Right atrium auricular region (tissue), 2 donors: ENCODE measurements at places on chromosomes 5 and 9. TPM values are rescaled to one million over a fixed set of nuclear protein-coding genes. Genes with fewer than 3 reads are reported as not detected.

The IRGM gene
- total RNA-seq, result not detected

The NUP155 gene
- 9.3 TPM for total RNA-seq

The HMGCS1 gene
- total RNA-seq, result 17.5 TPM

GRCh38 chr9:76697081-76697480, 67.2 kb upstream of the PCA3 start:
- H3K27me3 ChIP-seq, result no peaks in the 10 kb centered on the region
- H3K27ac ChIP-seq, result no peak overlapping the region
- H3K4me1 ChIP-seq, result no peaks in the 10 kb centered on the region
- no peaks in the 10 kb centered on the region for H3K36me3 ChIP-seq
- no peak for DNase-seq

GRCh38 chr5:169933616-169934015, 46.7 kb downstream of the INSYN2B start:
- no peak overlapping the region for H3K27ac ChIP-seq
- H3K4me3 ChIP-seq, result no peak overlapping the region
- H3K36me3 ChIP-seq, result no peaks in the 10 kb centered on the region

DNA sequence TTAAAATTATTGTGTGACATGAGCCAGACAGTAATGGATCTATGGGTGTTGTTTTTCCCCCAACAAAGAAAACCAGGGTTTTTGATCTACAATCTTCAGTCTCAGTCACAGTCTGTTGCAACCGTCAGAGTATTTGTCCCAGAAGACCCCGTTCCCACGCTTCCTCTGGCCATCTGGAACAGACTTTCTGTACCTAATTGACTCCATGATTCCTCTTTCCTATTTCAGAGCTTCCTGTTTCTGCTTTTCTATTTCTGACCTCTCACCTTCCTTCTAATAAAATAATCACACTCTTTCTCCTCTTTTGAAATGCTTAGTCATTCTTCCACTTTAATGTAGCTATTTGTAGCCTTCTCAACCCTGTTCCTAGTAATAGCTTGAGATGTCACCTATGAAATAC, 1044.8 kb downstream of the DTWD2 start:
- no peak for DNase-seq
- no peak overlapping the region for H3K4me3 ChIP-seq
- H3K27me3 ChIP-seq, result no peaks in the 10 kb centered on the region

DNA sequence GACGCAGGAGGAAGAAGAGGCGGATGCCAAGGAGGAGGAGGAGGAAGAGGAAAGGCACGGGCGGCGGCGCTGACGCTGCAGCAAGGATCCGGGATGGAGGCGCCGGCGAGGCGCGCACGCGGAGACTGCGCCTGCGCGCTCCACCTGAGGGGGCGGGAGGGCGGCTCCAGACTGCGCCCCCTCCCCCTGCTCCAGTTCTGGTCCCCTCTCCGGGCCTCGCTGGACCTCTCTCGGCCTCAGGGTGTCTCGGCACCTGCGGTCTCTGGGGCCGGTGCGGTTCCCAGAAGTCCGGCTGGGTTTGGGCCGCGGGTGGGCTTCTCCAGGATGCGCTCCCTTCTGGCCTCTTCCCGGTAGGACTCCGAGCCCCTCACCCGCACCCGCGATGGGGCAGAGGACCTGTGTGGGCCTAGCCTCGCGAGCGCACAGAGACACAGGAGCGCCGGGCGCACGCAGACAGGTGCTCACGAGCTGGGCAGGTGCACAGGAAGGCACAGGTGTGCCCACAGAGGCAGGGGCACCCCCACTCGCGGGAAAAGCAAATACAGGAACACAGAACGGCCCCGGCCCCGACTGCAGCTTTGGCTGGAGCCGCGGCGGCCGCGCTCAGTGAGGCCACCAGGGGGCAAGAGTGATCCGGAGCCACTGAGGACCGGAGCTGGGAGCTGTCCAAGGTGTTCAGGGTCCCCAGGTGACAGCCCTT, at the start of gene NPDC1:
Gene NPDC1, minus strand, starts transcription at position 90 of the 700 bp plus-strand sequence. CDS start 188 bp downstream, outside the sequence.
- no peaks in the 10 kb centered on the region for H3K4me1 ChIP-seq
- H3K4me3 ChIP-seq, result peak within 1 kb of the TSS; percentile 60
- peak within 1 kb of the TSS; percentile 67 for H3K27ac ChIP-seq
- H3K36me3 ChIP-seq, result no peaks in the 10 kb centered on the region
- peak; percentile 80 for DNase-seq

- H3K27me3 ChIP-seq, result no peaks in the 10 kb centered on the region
- H3K27ac ChIP-seq, result no peak overlapping the region
- no peak for DNase-seq
- no peaks in the 10 kb centered on the region for H3K4me1 ChIP-seq
- H3K36me3 ChIP-seq, result no peaks in the 10 kb centered on the region
- no peak overlapping the region for H3K4me3 ChIP-seq
Observed at GRCh38 chr5:124206540-124206939, 539.9 kb downstream of the ZNF608 start.

DNA sequence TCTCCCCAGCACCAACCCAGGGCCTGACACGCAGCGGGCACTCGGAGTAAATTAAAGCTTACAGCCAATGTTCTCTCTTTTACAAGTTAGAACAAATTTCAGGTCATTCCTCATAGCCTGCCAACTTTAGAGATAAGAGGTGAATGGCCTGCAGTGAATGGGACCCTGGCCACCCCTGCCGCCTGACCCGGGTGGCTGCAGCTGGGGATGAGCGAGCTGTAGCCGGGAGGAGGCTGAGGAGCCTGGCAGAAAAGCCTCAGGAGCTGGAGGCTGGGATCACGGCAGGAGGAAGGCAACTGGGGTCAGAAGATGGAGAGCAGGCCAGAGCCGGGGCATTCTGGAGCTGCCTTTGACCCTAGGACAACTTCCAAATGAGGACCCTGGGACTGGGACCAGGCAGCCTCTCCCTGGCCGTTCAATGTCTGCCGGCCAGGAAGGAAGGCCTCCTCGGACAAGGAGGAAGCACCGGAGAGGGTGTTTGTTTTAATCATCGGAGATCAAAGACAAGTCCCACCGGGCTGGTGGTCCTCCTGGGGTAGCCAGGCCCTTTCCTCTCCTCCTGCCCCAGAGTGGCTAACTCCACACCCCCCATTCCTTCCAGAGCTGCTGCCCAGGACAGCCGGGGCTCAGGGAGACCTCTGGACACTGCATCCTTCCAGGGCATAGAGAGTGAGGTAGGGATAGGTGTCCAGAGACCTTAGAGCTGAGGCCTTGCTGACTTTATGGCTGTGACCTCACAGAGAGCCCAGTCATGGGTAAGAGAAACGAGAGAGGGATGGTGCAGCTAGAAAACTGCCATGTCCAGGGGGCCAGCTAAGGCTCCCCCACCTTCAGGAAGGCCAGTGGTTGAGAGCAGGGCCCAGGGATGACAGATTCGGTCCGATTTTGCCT, 87.3 kb upstream of the LMX1B start:
- no peaks in the 10 kb centered on the region for H3K36me3 ChIP-seq
- DNase-seq, result no peak
- H3K4me1 ChIP-seq, result no peaks in the 10 kb centered on the region
- H3K27ac ChIP-seq, result no peak overlapping the region

The AIF1L gene
- total RNA-seq, result 27.3 TPM

The SLC1A1 gene
- total RNA-seq, result 2.9 TPM

The C9orf153 gene
- total RNA-seq, result not detected
